CMK (cell line): ENCODE measurements at places on chromosomes 11 and 22.

DNA sequence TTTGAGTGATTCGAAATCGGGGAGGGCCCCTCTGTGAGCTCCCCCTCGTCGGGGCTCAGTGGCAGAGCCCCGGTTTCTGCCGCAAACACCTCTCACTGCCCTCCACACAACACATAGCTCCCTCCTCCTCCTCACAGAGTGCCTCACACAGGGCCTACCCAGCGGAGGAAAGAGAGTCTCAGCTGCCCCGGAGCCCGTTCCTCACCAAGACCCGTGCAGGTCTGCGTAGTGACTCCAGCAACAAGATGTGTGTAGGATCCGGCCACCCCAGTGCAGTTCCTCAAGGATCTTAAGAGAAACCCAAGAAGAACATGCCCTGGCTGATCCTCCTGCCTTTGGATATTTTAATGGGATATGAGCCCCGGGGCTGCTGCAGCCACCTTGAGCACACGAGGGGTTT is 238.4 kb downstream of the BRD1 start:
- no peak for DNase-seq

DNA sequence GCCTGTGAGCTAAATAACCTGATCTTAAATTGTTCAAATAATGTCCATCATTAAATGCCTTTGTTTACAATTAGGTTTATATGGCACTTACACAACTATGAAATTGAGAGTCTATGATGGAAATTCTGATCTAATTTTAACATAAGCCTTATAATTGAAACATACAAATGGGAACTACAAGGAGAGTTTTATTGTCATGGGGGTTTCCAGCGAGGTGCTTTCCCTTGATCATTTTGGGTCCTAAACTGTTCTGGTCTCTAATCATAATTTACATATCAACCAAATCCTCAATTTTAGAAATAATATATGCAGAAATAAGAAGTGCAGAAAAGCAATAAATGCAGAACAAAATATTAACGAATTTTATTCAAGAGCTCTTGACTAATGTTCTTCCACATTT is 44.9 kb downstream of the RRAS2 start:
- no peak for DNase-seq

- no peak for DNase-seq
Measured at GRCh38 chr11:120923866-120924508, 99.9 kb upstream of the TBCEL start.

DNA sequence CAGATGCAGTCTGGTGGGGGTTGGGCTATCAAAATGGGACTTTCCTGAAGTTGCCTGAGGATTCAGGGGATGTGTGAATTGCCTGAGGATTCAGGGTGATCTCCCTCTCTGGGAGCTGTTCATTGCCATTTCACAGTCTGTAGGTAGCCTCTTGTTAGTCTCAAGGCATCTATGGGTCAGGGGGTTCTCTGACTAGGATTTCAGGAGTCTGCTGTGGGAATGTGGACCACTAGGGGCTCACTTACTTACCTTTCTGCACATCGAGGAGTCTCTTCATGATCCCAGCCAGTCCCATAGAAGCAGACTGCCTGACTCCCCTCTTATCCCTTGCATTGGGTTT is 54.0 kb downstream of the KCNQ1OT1 start:
- DNase-seq: no peak

DNA sequence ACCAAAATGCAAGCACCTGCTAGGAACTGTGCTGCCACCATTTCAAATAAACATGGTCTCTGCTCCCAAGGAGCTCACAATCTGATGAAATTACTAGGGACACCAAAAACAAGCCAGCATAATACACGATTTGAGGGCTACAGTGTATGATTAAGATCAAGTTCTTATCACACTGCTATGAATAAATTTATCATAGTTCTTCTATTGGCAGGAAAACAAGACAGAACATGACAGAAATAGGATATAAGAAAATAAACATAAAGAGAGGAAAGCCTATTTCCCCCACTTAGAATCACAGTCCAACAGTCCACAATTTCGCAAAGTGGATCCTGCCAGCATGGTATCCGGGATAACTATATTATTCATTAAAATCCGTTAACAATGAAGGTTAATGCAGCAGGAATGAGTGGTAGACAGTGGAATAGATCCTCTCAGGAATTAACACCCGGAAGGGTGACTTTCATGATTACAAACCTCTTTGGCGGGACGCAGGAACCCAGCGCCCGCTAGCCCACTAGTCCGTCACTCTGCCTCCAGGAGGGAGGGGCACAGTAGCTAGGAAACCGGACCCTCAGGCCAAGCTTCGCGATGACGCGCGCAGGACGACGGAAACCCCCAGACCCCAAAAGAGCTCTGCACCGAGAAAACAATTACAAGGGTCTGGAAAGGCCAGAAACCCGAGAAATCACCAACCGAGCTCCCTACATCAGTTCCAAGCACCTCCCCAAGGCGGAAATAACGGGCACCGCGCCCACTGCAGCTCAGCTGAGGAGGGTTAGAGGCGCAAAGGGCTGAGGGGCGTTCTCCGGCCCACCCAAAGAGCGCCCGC is 607 bp downstream of the CCDC82 start:
- peak; percentile 17 for DNase-seq

DNA sequence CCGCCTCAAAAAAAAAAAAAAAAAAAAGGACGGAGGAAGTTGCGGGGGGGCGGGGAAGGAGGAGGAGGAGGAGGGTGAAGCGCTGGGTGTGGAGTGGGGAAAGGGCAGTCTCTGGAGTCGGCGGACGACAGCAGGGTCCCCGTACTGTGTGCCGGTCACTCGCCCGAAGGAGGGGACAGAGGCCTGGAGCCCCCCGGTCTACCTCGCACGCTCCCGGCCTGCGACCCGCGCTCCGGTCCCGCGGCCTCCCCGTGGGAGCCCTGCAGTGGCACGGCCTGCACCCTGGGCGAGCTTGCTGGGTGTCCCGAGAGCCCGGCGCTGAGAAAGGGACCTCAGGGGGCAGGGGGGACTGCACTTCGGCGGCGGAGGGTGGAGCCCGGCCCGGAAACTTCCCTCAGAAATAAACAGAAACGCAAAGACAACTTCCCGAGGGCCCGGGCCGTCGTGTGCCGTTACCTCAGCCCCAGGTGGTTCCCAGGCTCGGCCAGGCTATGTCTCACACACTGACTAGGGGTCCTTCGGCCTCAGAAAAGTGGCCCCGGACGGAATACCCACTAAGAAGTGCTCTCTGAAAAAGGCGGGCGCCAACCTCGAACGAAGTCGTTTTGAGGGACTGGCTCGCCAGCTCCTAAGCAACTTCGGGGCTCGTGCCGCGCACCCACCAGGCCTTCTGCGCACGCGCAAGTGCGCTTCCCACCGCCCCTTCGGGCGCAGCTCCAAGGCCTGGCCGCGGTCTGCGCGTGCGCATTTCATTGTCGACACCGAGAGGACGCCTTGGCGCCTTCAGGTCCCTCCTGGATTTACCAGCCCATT is at the start of gene MAJIN:
Gene MAJIN, minus strand, starts transcription at position 688 of the 813 bp plus-strand sequence. CDS start 12,703 bp downstream, outside the sequence.
- DNase-seq: no peak

DNA sequence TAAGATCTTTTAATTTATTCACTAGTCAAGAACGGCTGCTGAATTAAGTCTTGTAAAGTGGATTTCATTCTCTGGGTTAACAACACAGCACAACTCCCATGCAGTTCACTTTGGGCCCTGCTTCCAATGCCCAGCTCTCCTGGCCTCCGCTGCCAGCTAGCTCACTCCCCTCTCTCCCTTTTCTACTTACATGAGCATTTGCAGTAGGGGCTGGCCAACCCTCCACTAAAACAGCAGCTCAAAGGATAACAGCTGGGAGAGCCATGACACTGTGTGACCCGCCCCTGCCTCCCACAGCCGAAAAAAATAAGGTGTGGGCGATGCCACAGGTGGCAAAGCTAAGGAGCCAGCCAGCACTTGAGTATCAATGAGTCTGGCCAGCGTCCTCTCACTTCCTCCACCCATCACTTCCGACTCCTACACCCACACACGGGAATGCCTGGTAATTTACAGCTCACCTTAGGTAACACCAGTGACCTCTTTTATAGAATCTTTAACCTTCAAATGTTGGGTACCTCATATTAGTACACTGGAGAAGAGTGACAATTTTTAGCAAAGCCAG is 56.8 kb downstream of the DGCR2 start:
- DNase-seq: no peak

DNA sequence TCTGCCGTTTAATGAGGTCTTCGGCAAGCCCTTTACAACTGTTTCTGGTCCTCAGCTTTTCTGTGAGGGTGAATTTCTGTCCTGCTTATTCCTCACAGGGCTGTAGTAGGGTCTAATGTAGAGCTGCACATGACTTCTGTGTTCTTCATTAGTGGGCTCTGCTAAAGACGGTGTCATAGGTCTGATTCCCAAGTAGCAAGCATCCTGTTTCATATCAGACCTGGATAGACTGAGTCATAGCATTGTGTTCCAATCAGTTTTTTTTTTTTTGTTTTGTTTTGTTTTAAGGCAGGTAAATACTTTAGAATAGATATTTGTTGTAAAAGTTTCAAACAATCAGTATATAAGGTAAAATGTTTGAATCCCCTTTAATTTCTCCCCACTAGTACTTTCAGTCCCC is 35.4 kb downstream of the BIRC2 start:
- DNase-seq: no peak

GRCh38 chr11:120128392-120129119 is 9.4 kb downstream of the TRIM29 start:
- DNase-seq: no peak

- DNase-seq: no peak
Measured at GRCh38 chr22:17823226-17823625, 49.0 kb upstream of the BID start.

DNA sequence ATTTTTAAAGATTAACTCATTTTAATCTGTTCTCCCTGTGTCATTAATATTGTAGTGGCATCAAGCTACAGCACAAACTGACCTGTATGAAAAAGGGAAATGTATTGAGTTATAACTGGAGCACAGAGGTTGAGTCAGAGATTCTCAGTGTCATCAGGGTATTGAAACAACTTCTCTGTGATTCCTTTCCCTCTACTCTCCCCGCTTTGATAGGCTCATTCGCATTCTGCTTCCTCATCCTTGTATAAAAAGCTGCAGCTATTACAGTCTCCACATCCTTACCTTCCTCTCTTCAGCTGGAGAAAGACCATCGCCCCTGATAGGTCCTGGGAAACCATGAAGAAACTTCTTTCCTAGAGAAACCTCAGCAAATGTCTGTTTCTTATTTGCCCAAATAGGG is 90.0 kb downstream of the BDNF start:
- no peak for DNase-seq

DNA sequence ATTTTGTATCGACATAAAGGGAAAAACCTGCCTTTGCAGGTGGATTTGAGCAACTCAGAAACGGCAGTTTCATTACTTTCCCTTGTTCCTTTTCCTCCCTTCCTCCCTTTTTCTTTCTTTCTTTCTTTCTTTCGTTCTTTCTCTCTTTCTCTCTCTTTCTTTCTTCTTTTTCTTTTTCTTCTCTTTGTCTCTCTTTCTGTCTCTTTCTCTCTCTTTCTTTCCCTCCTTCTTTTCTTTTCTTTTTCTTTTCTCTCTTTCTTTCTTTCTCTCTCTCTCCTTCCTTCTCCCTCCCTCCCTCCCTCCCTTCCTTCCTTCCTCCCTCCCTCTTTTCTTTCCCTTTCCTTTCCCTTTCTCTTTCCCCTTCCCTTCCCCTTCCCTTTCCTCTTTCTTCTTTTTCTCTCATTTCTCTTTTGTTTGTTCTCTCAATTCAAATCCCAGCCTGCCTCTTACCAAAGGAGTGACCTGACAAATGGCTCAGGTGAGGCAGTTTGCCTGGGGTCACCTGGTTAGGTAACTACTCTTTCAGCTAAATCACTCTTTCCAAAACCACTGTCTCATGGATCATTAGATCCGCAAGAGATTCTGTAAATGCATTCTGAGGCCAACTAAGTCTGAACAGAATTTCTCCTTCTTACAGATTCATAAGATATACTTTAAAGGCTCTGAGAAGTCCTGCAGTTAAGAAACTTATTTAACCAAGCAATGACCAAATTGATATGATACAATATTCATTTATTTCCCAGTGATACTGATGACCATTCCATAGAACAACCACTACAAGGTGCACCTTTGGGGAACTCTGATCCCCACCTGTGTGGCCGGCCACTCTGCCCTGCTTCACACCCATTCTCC is 75.3 kb downstream of the MYO18B start:
- no peak for DNase-seq

DNA sequence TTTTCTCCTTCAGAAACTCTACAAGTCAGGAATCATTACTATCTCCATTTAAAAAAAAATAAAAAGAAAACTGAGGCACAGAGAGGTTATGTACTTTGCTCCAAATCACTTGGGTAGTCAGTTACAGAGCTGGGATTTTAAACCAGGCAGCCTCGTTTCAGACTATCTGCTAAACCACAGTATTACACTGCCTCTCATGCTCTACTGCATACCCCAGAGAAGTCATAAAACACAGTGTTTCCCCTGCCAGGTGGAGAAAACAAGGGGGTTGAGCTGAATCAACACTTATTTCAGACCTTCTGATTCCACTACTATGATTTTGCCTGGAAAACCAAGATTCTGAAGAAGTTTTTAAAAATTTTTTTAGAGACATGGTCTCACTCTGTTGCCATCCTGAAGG is 132.9 kb upstream of the POU2AF2 start:
- DNase-seq: no peak

DNA sequence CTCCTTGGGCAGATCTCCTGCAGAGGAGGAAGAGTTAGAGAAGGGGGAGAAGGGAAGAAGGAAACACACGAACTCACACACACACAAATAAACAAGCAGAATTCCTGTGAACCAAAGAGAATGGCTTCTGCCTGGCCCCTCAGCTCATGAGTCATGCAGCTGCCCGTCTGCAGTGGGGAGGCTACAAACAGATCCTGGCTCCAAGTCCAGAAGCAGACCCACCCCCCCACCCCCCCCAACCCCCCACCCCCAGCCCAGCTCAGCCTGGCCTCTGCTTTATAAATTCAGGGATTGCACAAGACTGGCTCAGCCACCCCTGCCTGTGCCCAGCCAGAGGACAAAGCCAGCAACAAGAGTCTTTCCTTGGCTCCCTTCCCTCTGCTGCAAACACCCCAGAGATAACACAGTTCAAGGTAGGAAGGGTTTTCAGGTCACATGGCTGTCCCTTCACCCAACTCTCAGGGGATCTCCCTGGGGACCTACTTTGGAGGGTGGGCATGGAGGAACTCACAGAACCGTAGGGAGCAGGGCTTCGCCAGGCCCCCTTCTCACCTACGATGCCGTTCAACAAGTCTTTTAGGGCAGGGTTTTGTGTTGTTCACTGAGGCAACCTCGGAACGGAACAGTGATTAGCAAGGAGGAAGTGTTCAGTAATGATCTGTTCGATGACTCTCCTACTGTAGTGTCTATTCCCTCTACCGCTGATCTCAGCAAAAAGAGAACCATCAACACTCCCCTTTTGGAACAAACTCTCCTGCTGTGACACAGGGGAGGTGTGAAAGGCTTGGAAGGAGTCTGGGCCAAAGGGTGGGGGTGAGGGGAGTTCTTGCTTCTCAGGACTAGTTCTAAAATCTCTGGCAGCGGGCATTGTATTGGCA is 35.5 kb downstream of the RPL27A start:
- no peak for DNase-seq

DNA sequence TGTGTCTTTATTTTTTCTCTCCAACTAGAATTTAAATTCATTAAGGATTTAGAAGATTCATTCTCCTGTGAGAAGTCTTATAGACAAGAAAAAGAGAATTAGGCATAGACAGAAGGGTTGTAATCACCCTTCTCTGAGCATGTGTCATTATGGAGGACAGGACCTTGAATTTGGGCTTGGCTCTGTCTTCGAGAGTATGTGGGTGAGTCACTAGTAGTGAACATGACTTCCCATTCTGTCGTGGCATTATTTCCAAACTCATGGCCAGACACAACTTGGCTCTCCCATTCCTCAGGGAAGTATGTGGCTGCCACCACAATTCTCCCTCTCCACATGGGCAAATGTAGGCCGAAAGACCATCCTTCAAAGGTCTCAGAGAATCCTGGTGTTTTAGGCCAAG is 14.3 kb upstream of the ANKK1 start:
- no peak for DNase-seq

- DNase-seq: no peak
Measured at GRCh38 chr11:122113836-122114825, 1.9 kb downstream of the BLID start.
